Stimulated activated CD8-positive, alpha-beta memory T cell treated with anti-CD3 and anti-CD28 coated beads, Interleukin-4, amount 100 ng/mL, for 1 hour (primary cell): ENCODE measurements at places on chromosomes 7 and 10.

GRCh38 chr10:110530131-110530831, 32.6 kb downstream of the DUSP5 start:
- no peak for DNase-seq

- no peak for DNase-seq
Observed at GRCh38 chr10:113381981-113382509, 170.8 kb upstream of the HABP2 start.

DNA sequence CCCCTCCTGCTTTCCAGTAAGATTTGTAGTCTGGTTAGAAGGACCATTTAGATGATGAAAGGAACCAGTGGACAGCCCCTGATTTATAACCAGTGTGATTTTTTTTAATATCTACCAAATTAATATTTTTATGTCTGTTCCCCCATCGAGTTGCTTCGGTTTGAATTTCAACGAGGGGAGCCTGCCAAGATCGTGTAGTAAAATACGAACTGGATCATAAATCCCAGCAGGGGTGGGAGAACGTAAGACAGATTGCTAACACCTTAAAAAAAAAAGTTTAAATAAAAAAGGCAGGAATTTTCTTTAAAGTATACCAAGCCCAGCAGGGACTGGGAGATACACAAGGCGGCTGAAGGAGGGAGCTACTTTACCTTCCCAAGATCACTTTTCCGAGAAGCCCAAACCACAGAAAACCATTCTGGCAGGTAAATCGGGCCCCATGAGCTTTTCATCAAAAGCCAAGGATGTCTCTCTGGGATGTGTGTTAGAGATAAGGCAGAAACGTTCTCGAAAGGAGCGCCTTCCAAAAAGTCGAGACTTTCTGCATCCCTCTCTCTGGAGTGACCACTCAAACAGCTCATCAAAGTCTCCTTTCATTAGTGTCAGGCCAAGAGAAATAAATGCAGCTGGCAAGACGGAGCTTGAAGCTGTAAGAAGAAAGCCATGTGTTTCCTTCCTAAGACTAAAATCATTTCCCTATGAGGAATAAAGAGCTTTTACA, 270.5 kb upstream of the NFE2L3 start:
- DNase-seq, result no peak

DNA sequence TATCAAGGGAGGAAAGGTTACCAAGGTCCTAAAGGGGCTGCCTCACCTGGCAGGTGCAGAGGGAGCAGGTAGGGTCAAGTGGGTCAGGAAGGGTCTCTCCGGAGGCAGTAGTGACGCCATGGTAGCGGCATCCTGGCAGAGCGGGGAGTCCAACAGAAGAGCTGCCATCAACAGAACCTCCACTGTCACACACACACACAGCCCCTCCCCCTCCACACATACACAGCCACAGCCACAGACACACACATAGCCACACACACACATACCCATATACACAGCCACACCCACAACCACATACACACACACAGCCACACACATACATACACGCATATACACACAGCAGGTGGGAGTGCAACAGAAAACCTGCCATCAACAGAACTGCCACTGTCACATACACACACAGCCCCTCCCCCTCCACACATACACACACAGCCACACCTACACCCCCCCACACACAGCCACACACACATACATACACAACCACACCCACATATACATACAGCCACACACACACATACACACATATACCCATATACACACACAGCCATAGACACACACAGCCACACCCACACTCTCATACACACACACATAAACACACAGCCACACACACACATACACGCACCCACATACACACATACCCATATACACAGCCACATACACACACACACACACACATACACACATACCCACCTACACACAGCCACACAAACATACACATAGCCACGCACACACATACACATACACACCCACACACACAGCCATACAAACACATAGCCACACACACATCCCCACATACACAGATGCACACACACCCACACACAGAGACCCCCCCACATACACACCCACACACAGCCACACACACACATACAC, 23.1 kb downstream of the KCP start:
- no peak for DNase-seq

- DNase-seq, result no peak
Observed at GRCh38 chr10:70589762-70590654, 12.5 kb downstream of the PRF1 start.
